Thyroid gland (tissue), 4 donors: ENCODE measurements at places on chromosomes 3 and 15.

- no peak for DNase-seq
These were observed 71.1 kb upstream of the GK5 start for GRCh38 chr3:142296507-142296906.

DNA sequence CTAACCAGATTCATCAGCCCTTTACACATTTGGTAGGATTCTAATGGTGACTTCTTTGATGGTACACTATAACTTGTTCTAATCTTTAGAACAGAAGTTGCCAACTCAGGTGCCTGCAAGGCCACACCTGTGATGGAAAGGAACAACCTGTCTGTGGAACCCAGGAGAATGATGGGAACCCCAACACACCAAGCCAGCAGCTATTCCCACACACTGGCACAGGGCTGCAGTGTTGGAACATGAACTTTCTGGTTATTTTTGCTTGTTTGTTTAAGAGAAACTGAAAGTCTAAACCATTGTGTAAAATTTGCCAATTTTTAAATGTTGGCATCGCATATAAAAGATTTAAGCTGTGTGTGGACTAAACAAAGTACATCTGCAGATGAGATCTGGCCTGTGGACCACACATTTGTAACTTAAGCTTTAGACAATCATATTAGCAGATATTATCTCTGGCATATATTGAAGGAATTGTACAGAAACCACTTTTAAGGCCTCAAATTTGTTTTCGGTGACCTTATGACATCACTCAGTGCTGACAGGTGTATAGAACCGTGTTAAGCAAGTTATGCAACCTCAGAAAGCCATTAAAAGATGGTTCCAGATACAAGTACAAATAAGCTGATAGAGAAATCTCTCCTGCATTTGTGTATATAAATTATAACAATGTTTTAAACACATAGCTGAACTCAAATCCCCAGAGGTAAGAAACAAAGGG lies 242.9 kb downstream of the SLC9A9 start:
- DNase-seq = no peak

DNA sequence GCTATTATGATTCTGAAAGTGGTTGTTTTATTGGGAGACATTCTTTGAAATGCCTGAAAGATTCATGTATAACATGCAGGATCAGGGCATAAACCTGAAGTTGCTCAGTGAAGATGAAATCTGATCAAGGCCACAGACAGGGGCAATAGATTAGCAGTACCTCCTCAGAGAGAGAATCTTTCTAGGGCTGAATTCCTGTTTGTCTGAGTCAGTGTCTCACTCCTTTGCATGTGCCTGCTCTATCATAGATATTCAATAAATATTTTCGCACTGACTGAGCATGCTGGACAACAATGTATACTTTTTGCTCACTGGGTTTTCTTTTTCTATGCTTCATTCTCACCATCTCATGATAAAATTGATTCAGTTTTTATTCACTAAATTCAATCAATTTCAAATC lies 49.8 kb upstream of the PFN2 start:
- no peak for DNase-seq

DNA sequence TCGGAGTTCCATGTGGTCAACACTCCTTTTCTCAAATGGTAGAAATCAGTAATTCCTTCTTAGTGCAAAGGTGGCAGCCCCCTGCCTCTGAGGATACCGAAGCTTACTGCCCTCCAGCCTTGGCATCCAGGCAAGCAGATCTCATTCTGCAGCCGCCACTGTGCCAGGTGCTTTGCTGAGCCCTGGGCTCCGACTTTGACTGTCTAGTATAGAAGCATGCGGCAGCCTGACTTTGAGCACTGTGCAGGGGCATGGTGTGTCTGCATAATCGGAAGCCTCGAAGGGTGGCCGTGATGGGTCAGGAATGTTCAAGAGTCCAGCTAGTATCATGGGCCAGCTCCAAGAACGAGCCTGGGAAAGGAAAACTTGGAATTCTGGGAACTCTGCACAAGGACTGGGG lies 39.7 kb downstream of the ABTB1 start:
- DNase-seq = no peak

DNA sequence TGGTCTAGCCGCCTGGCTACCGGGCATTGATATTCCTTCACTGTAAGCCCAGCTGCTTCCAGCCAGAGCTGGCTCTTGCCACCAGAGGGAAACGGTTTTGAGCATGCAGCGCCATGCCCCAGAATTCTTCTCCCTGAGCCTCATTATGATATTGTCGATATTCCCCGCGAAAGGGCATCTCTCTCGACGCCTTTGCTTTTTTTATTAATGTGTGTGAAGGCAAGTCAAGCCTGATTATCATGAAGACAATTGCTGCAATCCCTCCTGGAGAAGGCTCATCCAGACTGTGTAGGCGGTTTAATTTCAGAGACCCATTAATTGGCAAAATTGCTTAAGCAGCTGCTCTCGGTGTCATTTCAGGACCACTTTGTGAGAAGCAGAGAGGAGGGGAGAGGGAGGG lies 321.2 kb upstream of the TLE3 start:
- no peak for DNase-seq

- no peak for DNase-seq
These were observed 60.4 kb upstream of the CA12 start for GRCh38 chr15:63442080-63442479.

- no peak for DNase-seq
These were observed 8.7 kb downstream of the CYP1A1 start for GRCh38 chr15:74716651-74717050.

GRCh38 chr15:90087454-90088154 lies 14.7 kb downstream of the IDH2 start:
- DNase-seq = no peak

- no peak for DNase-seq
These were observed 37.0 kb downstream of the FEM1B start for GRCh38 chr15:68314563-68314962.

DNA sequence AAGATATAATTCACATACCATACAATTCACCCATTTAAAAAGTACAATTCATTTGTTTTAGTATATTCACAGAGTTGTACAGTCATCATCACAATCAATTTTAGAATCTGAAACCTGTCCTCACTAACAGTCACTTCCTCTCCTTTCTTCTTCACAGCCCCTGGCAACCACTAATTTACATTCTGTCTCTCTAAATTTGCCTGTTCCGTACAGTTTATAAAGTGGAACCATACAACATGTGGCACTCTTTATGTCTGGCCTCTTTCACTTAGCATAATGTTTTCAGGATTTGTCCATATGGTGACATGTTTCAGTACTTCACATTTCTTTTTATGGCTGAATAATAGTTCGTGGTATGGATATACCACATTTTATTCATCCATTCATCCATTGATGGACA lies 22.7 kb downstream of the ERICH6 start:
- DNase-seq = no peak

DNA sequence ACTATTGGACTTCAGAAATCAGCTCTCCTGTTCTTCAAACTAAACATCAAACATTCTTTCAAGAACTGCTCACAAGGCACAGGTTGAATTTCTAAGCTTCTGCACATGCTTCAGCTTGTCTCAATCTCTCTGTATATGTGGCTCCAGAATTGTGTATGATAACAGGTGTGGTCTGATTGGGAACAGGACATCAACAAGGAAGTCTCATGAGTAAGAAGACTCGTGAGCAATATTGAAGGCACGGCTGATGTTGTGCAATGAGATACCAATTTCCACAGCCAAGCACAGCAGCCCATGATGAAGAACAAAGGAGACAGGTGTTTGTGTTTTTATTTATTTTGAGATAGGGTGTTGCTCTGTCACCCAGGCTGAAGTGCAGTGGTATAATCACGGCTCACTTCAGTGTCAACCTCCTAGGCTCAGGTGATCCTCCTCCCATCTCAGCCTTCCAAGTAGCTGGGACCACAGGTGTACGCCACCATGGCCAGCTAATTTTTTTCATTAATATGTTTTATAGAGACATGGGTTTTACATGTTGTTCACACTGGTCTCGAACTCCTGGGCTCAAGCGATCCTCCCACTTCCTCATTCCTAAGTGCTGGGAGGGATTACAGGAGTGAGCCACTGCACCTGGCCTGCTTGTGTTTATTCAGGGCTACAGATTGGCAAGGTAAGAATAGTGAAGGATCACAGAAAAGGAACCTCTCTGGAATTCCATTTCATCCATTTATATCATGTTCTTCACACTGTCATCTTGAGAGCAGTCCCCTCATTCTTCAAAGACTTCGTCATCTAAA lies 32.2 kb upstream of the ABHD17C start:
- DNase-seq = no peak

DNA sequence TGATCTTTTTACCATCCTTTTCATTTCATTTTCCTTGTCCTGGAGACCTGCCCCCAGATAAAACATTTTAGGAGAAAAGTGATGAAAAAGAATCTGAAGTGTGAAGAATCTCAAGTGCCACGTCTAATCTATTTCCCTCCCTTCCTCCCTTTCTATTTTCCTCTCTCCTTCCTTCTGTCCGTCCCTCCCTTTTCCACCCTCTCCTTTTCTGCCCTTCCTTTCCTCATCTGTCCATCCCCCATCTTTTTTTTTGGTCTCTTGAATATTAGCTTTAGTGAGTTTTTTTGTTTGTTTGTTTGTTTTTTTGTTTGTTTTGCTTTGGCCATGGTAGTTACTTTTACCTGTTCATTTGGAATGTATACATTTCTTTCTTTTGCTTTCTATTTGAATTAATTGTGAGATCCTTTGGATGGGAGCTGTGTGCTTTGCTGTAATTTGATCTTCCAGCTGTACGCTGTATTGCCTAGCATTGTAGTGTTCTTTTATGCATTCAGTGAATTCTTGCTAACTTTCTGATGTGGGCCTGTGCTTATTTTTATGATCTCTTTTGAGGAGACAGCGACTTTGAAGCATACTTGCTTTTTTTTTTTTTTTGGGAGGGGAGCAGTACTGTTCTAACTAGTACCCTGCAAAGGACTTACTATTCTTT lies 19.2 kb downstream of the CDIN1 start:
- DNase-seq = no peak

GRCh38 chr3:127729556-127730056 lies 56.9 kb downstream of the ABTB1 start:
- no peak for DNase-seq

DNA sequence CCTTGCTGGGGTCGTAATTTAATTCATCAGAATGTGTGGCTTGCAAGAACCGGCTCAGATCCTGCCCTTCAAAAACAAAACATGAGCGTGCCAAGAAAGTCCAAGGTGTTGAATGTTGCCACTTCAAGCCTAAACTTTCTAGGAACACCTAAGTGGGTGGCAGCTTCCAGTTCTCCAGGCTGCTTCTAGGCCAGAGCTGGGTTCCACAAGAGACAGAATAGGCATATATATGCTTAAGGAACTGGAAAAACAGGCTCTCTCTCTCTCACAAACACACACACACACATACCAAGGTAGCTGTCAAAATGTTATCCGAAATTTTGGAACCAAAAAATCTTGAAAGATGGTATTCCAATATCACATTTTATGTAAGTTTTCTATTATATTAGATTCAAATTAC lies 890 bp upstream of the ADIPOQ start:
- peak; percentile 10 for DNase-seq

DNA sequence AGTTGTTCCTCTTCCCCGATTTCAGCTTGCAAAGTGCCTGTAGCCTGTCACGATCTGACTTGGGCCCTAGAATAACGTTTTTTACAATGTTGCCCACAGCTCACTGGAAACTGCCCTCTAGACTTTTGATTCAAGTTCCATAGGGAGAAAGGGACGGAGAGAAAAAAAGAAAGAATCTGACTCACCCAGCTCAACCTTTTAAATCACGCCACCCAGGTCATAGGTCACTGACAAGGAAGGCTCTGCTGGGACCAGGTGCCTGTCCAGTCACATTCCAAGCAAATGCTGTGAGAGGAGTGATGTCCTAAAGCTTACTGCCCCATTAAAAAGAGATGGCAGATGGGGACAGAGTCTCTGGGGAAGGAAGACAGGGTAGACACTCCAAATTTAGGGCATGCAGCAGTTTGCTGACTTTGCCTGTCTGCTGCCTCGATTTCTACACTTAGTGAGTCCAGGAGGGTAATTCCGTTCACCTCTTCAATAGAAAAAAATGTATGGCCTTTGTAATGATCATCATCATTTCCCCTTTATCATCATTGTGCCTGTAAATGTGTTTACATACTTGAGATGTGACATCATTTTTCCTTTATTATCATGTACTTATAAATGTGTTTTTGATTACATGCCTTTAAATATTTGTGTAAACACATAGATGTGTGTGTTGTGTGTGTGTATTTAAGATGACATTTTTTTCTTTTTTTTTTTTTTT lies 8.4 kb upstream of the MYO1E start:
- no peak for DNase-seq

GRCh38 chr15:82103468-82103867 lies 57.6 kb upstream of the MEX3B start:
- DNase-seq = no peak

GRCh38 chr3:15982667-15983196 lies 185.0 kb upstream of the ANKRD28 start:
- no peak for DNase-seq
